Esophagus squamous epithelium (tissue), 5 donors: ENCODE measurements at places on chromosomes 6 and 20.

- DNase-seq, result no peak
Observed at GRCh38 chr6:154473324-154473723, 37.2 kb downstream of the CNKSR3 start.

DNA sequence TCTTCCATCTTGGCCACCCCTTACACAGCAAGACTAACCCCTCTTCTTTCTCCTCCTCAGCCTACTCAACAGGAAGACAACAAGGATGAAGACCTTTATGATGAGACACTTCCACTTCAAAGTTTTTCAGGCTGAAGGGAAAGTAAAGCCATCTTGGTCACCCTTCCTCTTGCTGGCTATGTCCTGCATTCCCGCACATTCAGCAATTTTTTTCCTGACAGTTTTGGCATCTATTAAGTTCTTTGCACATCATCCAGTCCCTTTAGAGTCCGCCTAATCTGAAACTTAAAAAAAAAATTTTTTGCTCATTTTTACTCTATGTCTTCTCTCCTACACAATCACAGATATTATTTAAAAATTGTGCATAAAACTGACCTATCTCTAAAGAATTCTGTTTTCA, 493.4 kb downstream of the LMBRD1 start:
- no peak for DNase-seq

- no peak for DNase-seq
Observed at GRCh38 chr20:21046413-21047070, 59.6 kb downstream of the LINC00237 start.

DNA sequence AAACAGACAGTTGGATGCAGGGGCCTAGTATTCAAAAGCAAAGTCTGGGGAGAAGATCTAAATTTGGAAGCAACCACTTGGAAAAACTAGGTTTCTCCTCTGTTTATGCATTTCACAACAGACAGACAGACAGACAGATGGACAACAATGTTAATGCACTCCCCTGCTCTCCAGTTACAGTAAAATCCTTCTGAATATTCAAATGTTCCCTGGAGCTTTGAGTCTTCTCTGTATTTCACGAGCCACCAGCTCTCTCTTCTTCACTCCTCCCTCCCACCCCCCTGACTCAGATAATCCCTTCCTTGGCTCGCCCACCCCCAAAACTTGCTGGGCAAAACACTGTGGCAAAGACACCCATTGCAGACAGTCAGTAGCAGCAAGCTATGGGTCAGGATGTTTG, 129.3 kb upstream of the TOP1 start:
- DNase-seq, result no peak

DNA sequence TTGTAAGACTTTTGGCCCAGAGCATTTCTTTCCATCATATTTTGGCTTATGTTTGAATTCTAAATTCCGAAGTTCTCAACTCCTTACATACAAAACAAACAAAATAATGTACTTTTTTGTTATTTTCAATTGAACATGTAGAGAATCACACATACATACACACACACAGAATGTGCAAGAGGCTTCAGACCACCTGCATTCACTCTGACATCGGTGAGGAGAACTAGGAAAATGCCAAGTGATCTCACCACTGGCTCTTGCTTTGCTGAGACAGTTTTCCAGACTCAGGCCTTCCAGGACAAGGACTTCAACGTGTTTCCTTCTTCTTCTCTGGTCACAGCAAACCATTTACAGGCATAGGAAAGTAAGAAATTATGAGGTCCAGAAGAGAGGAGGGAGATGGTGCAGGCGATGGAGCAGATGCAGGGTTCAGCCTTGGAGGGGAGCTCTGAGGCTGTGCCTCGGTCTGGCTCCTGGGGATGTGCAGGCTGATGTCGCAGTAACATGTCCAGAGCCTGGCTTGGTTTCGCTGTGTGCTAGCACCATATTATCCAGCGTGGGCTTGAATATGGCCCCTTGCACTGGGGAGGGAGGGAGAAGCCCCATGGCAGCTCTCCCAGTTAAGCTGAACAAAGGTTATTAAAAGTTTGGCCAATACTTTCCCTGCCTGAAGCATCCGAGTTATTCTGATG, 93.4 kb downstream of the DACT2 start:
- DNase-seq, result no peak

- DNase-seq, result no peak
Observed at GRCh38 chr6:27795697-27796494, 116.3 kb downstream of the OR2B2 start.

DNA sequence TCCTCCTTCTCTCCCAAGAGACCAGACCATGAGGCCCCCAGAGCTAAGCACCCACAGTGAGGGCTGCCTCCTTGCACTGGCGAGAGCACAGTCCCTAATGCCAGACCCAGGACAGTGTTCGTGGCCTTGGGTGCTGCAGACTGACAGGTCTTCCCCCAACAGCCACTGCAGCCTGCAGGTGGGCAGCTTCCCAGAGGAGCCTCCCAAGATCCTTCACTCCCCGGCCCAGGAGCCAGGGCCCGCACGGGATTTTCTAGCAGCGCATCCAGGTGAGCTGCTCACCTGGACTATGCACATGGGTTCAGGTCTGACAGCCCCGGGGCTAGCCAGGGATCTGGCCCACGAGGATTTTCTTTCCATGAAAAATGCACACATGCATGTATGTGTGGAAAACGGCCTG, 41.7 kb downstream of the SUMO4 start:
- no peak for DNase-seq

DNA sequence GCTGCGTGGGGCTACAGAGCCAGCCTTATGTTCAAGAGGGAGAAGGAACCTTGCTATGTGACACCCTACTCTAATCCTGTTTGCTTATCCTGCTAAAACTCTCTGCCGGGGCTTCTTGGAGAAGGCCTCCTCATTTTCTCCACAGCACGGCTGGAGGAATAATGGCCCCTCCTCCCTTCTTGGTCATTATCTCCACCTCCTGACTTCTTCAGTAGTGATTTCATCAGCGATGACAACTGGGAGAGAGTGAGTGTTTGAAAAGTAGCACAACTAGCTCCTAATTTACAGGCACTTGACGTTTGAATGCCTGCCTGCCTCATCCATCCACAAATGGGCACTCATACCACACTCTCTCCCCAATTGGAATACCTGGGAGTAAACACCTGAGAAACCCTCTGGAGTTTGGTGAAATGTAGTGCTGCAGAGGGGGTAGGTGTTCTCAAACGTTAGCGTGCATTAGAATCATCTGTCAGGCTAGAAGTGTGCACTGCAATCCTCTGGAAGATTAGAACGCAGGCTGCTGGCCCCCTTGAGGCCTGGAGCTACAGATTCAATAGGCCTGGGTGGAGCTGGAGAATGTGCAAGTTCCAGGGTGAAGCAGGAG, 148.5 kb downstream of the FOXC1 start:
- no peak for DNase-seq

GRCh38 chr6:7136859-7137334, 29.1 kb downstream of the RREB1 start:
- DNase-seq, result no peak

- no peak for DNase-seq
Observed at GRCh38 chr6:138815797-138816528, 20.1 kb downstream of the ECT2L start.

GRCh38 chr6:137927777-137928218, 60.7 kb downstream of the TNFAIP3 start:
- DNase-seq, result no peak

DNA sequence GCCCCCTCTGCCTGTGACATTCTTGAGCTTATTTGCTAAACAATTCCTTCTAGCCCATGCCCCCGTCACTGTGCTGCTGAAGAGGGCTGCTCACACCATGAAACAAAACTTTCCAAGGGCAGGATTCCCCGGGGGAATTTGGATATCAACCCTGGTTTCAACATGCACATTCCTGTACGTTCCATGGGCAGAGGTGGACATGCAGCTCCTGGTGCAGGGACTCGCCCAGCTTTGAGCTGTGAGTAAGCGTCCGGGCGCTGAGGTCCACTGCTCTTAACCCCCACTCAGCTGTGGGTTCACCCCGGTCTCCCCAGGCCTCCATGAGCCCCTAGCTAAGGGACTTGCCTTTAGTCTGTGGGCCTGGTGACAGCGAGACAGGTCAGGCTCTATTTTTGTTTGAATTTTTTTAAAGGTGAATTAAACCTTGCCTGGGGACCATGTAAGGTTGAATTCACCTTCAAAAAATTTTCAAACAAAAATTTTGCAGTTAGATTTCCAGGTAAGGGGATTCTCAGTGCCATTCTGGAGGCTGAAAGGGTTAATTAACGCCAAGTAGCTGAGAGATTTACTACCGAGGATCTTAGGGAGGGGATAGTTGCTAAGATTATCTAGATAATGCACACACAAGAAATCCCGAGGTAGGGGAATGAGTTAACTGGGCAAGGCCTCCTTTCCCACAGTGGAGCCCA, 70.3 kb upstream of the SLC22A23 start:
- no peak for DNase-seq

DNA sequence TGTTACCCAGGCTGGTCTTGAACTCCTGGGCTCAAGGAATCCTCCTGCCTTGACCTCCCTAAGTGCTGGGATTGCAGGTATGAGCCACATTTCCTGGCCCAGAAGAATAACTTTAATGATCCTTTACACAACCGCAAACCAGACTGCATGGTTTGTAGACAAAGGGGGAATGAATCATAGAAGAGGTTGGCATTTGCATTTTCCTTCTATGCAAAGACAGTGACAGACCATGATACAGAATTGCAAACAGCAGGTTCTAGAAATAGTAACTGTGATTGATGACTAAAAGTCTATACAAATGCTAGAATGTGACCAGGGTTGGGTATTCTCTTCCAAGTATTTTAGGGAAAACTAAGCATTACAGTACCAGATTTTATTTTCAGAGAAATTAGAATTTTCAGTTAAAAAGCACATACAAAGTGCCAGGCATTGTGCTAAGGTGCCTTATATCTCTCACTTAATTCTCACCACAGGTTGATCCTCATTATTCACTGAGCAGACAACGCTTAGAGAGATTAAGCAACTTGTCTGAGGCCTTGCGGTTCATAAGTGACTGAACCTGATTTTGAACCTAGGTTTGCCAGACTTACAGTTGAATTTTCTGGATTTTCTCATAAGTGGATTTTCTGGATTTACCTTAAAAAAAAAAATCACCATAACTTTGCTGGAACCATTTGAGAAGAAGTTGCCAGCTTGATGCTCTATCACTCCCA, 146.6 kb downstream of the ZFAND3 start:
- DNase-seq, result no peak

GRCh38 chr6:313917-314316, 21.6 kb downstream of the DUSP22 start:
- DNase-seq, result no peak

GRCh38 chr6:153023977-153024708, 21.6 kb upstream of the MTRF1L start:
- DNase-seq, result no peak

DNA sequence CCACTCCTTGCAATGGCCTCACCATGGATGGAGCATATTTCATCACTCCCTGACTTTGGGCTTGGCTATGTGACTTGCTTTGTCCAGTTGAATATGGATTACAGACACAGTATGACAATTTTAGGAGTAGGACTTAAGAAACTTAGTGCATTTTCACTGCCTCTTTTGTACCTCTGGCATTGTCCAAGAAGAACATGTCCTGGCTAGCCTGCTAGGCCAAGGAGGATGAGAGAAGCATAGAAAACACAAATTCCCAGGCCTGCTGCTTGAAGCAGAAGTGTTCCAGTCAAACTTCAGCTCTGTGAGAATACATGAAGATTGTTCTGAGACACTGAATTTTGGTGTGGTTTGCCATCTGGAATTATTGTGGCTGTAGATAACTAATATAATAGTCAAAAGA, 3.1 kb upstream of the MCHR2 start:
- no peak for DNase-seq

DNA sequence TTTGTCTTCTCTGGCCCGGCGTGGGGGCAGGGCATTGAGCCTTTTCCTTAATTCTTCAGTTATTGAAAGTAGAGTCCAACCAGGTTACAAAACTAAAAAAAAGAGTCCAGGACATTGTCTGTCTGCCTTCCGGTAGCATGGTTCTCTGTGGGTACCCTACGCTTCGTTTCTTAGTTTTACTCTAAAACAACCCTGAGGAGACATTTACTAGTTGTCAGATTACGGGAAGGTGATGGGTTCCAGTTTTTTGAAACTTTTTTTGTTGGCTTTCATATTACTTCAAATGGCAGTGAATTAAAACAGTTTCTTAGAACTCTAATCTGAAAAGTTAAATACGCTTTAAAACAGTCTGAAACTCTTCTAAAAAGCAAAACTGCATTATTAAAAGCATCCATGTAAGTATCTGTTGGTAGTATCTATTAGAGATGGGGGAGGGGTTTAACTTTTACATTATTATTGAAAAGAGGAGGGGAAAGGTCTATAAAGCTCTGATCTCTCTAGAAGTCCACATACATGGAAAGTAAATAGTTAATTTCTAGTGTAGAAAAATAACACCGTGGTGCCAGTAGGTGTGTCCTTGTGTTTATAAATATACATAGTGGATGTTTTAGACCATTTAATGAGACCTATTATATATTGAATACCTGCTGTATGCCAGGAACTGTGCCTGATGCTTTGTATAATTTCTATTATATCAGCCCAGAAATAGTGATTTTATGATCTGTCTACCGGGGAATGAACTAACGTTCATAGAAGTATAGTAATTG, 2.2 kb downstream of the BICRAL start:
- no peak for DNase-seq

DNA sequence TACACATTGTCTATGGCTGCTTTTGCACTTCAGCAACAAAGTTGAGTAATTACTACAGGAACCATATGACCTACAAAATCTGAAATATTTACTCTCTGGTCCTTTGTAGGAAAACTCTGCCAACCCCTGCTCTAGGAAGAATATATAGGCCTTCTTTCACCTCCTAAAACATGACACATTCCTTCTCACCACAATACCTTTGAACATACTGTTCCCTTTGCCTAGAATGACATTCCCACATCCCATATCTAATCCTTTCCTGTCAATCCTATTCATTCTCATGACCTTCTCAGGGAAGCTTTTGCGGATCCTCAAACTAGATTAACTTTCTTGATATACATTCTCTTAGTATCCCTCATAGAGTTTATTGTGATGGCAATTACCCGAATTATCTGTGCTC, 18.0 kb upstream of the NCOA6 start:
- DNase-seq, result no peak

GRCh38 chr6:123972600-123973294, 169.1 kb downstream of the NKAIN2 start:
- DNase-seq, result no peak

GRCh38 chr20:36202891-36203338, 33.4 kb upstream of the AAR2 start:
- DNase-seq, result no peak

GRCh38 chr6:125807293-125807692, 16.5 kb downstream of the NCOA7 start:
- no peak for DNase-seq
